ENCODE measurements at places on chromosomes 4 and X. TPM values are rescaled to one million over a fixed set of nuclear protein-coding genes. Genes with fewer than 3 reads are reported as not detected.

DNA sequence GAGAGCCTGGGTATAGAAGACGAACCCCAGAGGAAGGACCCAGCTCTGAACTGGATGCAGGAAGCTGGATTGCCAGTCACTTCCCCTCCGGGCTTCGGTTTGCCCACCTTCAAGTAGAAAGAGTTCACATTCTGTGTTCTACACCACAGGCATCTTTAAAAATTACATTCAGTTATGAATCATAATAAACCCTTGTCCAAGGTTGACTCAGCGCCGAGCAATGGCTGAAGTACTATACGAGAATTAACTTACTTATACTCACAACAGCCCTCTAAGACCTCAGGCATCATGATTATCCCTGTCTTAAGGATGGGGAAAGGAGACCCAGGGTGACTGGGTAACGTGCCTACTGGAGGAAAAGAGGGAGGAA, 72.5 kb downstream of the EVC2 start:
- no peak overlapping the region for H3K27ac ChIP-seq
- DNase-seq = no peak
- H3K4me1 ChIP-seq = 0 out of 2 replicates have a peak, but pooled peaks cover 8% of the 10 kb centered on the region
- no peak overlapping the region for H3K4me3 ChIP-seq
- peaks cover 7% of the 10 kb centered on the region for H3K36me3 ChIP-seq

DNA sequence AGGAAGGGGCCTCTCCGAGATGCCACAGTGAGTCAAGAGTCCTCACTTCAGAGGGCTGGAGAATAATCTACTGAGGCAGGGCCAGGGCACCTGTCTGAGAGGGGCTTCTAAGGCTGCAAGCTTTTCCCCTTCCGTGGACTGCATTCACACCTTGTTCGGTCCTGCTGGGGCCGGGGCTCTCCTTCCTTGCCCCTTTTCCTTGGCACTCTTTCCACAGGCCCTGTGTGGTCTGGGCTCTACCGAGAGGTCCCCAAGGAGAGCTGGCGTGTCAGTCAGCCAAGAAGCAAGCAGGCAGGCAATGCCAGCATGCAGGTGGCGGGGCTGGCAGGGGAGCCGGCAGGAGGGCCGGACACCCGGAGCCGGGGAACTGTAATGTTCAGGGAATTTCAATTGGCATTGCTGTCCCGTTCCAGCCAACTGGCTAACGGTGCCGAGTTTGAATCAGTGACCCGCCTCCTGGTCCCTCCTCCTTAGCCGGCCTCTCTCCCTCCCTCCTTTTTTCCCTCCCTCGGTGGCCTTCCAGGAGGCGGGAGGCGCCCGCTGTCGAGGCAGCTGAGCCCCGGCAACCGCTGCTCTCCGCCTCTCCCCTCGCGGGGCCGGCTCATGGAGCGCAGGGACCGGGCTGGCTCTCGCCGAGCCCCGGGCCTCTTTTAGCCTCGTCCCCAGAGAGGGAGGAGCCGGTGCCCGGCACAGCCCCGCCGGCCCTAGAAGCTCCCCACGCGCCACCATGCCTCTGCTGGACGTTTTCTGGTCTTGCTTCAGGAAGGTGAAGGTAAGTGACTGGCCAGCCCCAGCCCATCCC, at the start of gene STARD8:
Gene STARD8, plus strand, starts transcription at position 511 of the 802 bp plus-strand sequence. Its CDS starts 217 bp downstream, at position 728.
- H3K27me3 ChIP-seq = 0 out of 2 replicates have a peak, but pooled peaks cover 9% of the 10 kb centered on the region
- peak; percentile 19 for DNase-seq
- H3K36me3 ChIP-seq = no peaks in the 10 kb centered on the region

DNA sequence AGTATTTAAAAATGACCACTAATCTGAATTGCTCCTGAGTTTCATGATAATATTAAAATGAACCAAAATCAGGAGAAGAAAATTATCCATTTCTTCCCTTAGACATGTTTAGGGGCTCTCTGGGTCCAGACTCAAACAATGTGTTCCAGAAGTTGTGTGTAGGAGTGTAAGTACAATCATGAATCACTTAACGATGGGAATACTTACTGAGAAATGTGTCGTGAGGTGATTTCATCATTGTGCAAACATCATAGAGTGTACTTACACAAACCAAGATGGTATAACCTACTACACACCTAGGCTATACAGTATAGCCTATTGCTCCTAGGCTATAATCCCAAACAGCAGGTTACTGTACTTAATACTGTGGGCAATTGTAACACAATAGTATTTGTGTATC, 74.8 kb downstream of the STPG2 start:
- DNase-seq = no peak
- H3K4me1 ChIP-seq = no peaks in the 10 kb centered on the region
- no peaks in the 10 kb centered on the region for H3K36me3 ChIP-seq
- H3K27ac ChIP-seq = no peak overlapping the region

GRCh38 chr4:48669086-48669485, 111.0 kb downstream of the FRYL start:
- H3K27me3 ChIP-seq = no peaks in the 10 kb centered on the region
- no peak for DNase-seq
- no peak overlapping the region for H3K27ac ChIP-seq
- no peaks in the 10 kb centered on the region for H3K4me1 ChIP-seq
- no peaks in the 10 kb centered on the region for H3K36me3 ChIP-seq
- no peak overlapping the region for H3K4me3 ChIP-seq

- no peaks in the 10 kb centered on the region for H3K27me3 ChIP-seq
- H3K27ac ChIP-seq = no peak overlapping the region
- H3K36me3 ChIP-seq = no peaks in the 10 kb centered on the region
- no peak for DNase-seq
These were observed 251.0 kb downstream of the ANK2 start for GRCh38 chr4:113300471-113300928.

- no peak overlapping the region for H3K27ac ChIP-seq
- H3K27me3 ChIP-seq = no peaks in the 10 kb centered on the region
- DNase-seq = no peak
- no peaks in the 10 kb centered on the region for H3K4me1 ChIP-seq
These were observed 9.9 kb downstream of the PRMT9 start for GRCh38 chr4:147674073-147674472.

DNA sequence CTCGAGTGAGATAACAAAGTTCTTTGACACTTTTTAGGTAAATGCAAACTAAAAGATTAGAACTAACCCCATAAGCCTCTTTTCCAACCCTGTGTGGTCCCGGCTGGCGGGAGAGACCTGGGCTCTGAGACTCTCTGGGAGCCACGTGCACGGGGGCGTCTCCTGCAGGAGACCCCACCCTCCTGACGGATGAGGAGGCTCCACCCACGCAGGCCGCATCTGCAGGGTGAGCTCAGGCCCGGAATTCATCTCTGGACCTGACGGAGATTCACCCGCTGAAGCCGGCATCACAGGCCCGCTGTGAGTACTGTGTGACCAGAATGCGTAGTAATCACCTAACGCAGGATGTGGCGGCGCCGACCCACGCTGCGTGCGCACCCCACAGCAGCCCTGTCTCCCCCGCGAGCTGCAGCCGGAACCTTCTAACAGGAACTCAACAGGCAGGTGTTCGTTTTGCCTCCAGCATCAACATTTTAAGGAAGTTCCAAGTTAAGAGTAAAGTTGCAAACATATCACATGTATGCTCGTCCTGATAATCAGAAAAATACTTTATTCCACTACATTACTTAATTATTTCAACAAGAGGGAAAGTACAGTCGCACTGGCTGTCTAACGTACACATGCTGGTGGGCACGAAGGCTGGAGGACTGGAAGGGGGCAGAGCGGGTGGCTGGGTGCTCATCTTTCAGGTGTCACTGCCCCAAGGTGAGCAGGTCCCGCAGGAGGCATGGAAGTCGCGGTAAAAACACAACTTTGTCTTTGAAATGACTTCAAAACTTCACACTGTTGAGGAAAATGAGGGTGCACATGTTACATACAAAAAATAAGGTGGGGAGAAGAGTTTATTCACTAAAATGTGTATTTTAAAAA, 44.5 kb downstream of the FGFRL1 start:
- DNase-seq = no peak
- no peak overlapping the region for H3K27ac ChIP-seq
- H3K4me1 ChIP-seq = no peaks in the 10 kb centered on the region
- peak overlapping the region; percentile 5 for H3K4me3 ChIP-seq
- peaks cover 13% of the 10 kb centered on the region for H3K27me3 ChIP-seq

- no peak overlapping the region for H3K27ac ChIP-seq
- H3K4me3 ChIP-seq = no peak overlapping the region
- no peaks in the 10 kb centered on the region for H3K4me1 ChIP-seq
- peaks cover 7% of the 10 kb centered on the region for H3K36me3 ChIP-seq
These were observed 132.5 kb downstream of the PTTG2 start for GRCh38 chr4:38092701-38093100.

DNA sequence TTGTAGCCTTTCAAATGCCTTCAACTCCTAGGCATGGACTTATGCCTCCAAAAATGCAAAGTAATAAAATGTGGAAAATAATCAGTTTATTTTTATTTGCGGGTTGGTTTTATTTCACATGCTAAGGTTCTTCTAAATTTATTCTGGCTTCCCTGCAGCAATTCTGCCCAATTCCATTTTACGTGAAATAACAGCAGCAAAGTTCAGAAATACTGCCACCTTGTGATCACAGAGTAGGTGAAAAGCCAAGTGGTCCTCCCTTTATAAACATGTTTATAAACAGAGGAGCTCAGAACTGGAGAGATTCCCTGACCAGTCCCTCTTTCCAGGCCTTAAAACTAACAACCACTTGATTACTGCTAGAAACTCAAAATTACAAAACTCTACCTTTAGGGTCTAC, 14.7 kb upstream of the DCHS2 start:
- H3K36me3 ChIP-seq = no peaks in the 10 kb centered on the region
- DNase-seq = no peak
- no peaks in the 10 kb centered on the region for H3K27me3 ChIP-seq
- H3K27ac ChIP-seq = no peak overlapping the region
- H3K4me3 ChIP-seq = no peak overlapping the region

DNA sequence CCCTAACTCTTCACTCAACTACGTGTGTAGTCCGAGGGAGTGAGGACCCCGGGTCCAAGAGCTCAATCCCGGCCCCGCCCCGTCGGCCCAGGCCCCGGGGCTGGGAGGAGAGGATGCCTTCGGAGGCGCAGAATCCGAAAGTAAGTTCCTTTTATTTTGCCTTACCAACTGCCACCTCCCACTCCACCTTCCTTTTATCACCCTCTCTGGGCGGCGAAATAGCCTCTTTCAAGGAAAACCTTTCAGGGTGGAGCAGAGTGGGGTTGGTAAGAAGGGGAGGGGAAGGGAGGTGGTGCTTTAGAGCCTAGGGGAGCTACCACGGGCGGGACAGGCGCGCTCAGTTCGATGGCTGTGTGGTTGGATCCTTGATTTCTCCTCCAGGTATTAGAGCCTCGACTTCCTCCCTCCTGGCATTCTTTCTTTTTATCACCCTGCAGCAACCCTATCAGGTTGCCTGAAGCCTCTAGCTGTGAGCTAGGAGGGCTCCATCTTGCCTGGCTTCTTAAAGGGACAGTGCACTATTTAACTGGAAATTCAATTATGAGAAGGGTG, 191.2 kb downstream of the RRAGB start:
- no peaks in the 10 kb centered on the region for H3K36me3 ChIP-seq
- H3K27me3 ChIP-seq = no peaks in the 10 kb centered on the region
- H3K4me1 ChIP-seq = no peaks in the 10 kb centered on the region
- no peak for DNase-seq

- H3K27me3 ChIP-seq = no peaks in the 10 kb centered on the region
- H3K4me3 ChIP-seq = no peak overlapping the region
- H3K4me1 ChIP-seq = no peaks in the 10 kb centered on the region
These were observed 86.6 kb downstream of the HUWE1 start for GRCh38 chrX:53599781-53600396.

DNA sequence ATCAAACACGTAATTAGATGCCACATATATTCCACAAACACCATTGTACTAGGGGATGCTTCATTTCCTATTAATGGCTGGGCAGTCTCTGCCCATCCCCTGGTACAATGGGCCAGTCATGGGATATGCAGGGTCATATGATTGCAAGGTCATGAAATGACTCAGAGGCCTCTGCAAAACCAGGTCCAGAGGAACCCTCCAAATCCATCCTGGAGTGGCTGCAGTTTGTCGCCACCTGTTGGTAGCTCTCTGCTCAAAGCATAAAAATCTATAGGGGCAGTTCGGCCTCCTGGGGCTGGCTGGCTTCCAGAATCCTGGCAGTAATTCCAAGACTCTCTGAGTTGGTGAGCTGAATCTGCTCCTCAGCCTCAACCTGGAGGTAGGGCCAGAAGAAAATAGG, 22.9 kb upstream of the PUDP start:
- no peaks in the 10 kb centered on the region for H3K4me1 ChIP-seq
- DNase-seq = peak; percentile 53
- H3K27me3 ChIP-seq = no peaks in the 10 kb centered on the region
- no peaks in the 10 kb centered on the region for H3K36me3 ChIP-seq
- no peak overlapping the region for H3K4me3 ChIP-seq

DNA sequence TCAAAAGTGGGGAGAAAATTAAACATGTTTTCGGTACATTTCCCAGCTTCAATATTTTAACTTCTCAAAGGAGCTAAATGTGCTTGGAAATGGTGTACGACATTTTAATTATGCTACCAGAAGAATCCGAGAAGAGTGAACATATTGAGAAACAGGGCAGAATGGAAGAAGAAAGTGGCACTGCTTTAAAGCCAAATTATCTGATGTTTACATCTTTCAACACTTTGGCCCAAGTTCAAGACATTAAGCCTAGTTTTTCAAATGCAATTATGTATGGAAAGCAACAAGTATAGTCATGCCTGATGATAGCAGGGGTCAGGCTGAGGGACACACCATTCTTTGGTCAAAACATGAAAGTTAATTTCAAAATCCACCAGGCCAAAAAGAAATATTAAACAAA, 577.9 kb upstream of the ZFP42 start:
- H3K36me3 ChIP-seq = no peaks in the 10 kb centered on the region
- no peak overlapping the region for H3K27ac ChIP-seq
- no peak overlapping the region for H3K4me3 ChIP-seq
- no peaks in the 10 kb centered on the region for H3K4me1 ChIP-seq
- no peak for DNase-seq

DNA sequence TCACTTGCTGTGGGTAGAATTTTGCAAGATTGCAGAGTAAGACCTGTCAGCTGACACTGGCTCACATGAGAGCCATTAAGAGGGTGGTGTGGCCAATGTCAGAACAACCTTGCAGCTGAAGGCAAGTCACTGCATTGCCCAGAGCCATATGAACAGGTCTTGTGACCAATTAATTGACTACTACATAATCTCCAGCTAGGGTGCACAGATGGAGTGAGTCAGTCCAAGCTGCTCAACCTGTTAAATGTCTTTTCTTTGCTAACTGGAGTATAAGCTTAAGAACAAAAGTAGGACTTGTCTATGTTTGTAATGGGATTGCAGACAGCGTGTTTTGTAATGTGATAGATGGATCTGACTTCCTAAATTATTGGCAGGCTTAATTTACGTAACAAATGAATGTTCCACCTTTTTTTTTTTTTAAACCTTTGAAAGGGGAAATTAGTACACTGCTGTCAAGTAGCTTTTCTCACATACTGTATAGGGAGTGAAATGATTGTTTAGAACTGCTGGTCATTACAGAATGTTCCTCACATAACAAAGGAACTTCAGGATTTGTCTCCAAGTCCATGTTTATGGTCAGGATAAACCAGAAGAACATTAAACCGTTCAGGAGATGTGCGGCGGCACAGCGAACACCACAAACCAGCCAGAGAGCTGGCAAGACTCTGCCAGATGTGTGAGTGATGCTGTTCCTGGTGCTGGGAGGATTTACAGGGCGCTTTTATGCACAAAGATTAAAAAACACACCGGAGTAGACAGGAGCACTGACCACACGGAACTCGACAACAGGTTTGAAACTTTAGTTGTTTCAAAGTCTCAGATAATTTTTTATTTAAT, 37.0 kb downstream of the FNIP2 start:
- H3K27ac ChIP-seq = no peak overlapping the region
- no peaks in the 10 kb centered on the region for H3K36me3 ChIP-seq
- no peak overlapping the region for H3K4me3 ChIP-seq
- H3K4me1 ChIP-seq = 0 out of 2 replicates have a peak, but pooled peaks cover 4% of the 10 kb centered on the region
- H3K27me3 ChIP-seq = no peaks in the 10 kb centered on the region
- DNase-seq = no peak

JADE3 gene
- 25.2 TPM for total RNA-seq

BEX4 gene
- total RNA-seq = 45.1 TPM

AFAP1 gene
- 18.2 TPM for total RNA-seq

KIT gene
- 24.8 TPM for total RNA-seq

PDLIM3 gene
- 7.6 TPM for total RNA-seq

GAB3 gene
- 1.2 TPM for total RNA-seq

GABRE gene
- 5.5 TPM for total RNA-seq
